NCI-H2029 treated with DMSO at 0.1 percent for 48 hours (cell line): ENCODE measurements at places on chromosomes 11 and 22.

- DNase-seq: no peak
Observed at GRCh38 chr11:109267293-109268095, 154.5 kb upstream of the C11orf87 start.

- no peak for DNase-seq
Observed at GRCh38 chr11:5136261-5136660, 1.9 kb downstream of the OR52A5 start.

- no peak for DNase-seq
Observed at GRCh38 chr11:115269191-115269950, 234.8 kb downstream of the CADM1 start.

DNA sequence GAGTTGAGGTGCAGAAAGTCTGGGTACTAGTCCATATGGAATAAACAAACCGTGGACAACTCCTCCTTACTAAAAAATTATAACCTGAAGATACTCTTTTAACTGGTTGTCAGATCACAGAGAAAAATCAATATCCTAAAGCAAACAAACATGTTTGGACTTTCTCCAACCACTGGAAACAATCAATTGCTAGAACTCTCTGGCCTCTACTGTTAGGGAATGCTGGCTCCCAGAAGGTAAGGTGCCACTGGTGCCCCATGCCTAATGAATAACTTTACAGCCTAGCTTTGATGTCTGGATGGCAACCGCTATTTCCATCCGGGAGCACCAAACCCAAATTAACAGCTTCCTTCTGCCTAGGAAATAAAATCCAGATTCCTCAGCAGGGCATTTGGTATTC, 74.5 kb downstream of the AMBRA1 start:
- DNase-seq: peak; percentile 10

GRCh38 chr11:66289548-66290329, 796 bp upstream of the YIF1A start:
- DNase-seq: no peak

GRCh38 chr11:33721426-33721825, 14.8 kb downstream of the CD59 start:
- DNase-seq: no peak

- DNase-seq: no peak
Observed at GRCh38 chr22:37182949-37183245, 5.2 kb downstream of the C1QTNF6 start.

DNA sequence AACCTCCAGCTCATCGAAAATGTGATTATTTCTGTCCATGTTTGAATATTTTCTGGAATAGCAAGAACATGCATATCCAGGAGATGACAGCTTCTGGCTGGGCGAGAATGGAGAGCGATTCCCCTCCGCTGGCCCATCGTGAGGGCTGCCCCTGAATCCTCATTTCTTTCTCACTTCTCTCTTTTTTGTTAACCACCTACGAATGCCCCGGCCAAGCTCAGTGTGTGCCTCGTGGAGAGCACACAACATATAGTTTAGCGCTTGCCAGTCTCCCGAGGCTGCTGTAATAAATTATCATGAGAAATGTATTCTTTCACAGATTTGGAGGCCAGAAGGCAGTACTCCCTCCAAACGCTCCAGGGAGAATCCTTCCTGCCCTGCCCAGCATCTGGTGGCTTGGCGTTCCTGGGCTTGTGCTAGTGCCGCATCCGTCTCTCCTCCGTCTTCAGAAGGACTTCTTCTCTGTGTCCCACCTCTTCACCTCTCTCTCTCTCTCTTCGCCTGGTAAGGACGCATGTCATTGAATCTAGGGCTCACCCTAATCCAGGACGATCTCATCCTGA, 1306.0 kb downstream of the TBC1D22A start:
- no peak for DNase-seq

DNA sequence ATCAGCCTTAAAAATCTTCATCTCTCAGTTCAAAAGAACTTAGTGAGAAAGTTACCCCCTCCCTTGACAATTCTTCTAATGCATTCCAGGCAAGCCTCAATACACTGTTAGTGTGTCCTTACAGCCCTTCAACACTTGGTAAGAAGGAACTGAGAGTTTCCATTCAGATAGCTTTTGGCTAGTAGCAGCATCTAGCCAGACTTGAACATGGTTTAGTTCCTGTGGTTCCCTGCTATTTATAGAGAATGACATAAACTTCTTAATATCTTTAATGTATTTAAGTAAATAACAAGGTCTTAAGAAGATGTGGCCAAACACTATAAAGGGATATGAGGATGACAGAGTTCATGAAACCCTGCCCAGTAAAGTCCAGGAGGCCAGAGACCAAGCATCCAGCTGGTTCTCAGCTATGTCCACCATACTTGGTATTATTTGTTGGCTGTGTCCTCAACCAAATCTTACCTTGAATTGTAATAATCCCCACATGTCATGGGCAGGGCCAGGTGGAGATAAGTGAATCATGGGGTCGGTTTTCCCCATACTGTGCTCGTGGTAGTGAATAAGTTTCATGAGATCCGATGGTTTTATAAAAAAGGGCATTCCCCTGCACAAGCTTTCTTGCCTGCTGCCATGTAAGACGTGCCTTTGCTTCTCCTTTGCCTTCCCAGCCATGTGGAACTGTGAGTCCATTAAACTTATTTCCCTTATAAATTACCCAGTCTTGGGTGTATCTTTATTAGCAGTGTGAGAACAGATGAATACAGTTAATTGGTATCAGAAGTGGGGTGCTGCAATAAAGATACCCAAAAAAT, 132.4 kb downstream of the LARGE1 start:
- DNase-seq: no peak

- no peak for DNase-seq
Observed at GRCh38 chr22:30247561-30247960, 1.0 kb upstream of the LIF start.

- DNase-seq: peak; percentile 12
Observed at GRCh38 chr22:26656891-26657851, at the start of gene MIAT. MIAT (plus strand) TSS chr22:26657588.

- no peak for DNase-seq
Observed at GRCh38 chr11:67321313-67321871, 18.1 kb downstream of the SSH3 start.

GRCh38 chr11:86201371-86201884, 43.1 kb upstream of the EED start:
- no peak for DNase-seq

GRCh38 chr22:46812034-46812605, 49.7 kb downstream of the TBC1D22A start:
- no peak for DNase-seq

DNA sequence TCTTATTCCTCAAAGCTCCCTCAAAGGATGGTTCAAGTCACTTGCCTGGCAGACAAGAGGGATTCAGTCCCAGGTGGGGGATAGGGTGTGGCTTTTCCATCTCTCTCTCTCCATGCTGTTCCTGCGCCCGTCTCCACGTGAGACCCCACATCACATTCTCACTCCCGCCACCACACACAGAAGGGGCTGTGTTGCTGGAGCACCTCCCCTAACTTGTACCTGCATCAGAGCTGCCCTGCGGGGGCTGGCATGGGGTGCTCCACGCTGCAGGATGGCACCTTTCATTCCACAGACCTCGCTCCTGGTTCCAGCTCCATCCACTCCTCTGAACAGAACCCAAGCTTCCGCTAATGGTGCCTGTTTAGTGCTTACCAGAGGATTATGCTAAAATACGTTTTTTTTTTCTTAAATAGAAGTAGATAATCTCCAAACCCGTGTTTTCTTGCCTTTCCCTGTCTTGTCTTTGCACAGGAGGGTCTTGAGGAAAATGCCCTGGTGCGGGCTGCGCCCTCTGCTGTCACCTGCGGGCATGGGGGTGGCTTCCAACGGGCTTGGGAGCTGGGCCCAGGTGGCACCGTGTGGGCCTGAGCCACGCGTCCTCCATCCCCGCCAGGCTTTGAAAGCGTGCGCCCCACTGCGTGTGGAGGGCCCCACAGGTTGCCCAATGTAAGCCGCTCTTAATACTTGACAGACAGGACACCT, 985.6 kb downstream of the BRD1 start:
- no peak for DNase-seq

- no peak for DNase-seq
Observed at GRCh38 chr11:2072551-2073261, 66.5 kb downstream of the IGF2 start.

- no peak for DNase-seq
Observed at GRCh38 chr11:121887976-121888557, 227.9 kb downstream of the BLID start.

GRCh38 chr11:36008584-36008983, 64.7 kb downstream of the LDLRAD3 start:
- DNase-seq: no peak

GRCh38 chr22:36385491-36386350, 2.0 kb downstream of the MYH9 start:
- DNase-seq: peak; percentile 85

DNA sequence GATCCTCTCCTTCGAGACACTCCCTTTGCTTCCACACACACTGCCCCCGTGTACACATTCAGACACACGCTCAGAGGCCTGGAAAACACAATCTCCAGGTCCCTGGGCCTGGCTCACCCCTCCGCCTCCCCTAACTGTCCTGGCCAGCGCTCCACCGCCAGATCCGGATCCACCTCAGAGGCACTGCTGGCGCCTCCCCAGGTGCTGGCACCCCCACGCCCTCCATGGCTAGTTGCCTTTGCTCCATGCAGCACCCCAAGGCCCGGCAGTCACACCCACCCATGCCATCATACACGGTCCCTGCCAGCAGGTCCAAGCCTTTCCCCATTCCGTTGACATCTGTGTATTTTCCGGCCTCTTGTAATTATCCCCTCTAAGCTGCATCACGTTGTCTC, 11.1 kb downstream of the SPTBN2 start:
- no peak for DNase-seq

DNA sequence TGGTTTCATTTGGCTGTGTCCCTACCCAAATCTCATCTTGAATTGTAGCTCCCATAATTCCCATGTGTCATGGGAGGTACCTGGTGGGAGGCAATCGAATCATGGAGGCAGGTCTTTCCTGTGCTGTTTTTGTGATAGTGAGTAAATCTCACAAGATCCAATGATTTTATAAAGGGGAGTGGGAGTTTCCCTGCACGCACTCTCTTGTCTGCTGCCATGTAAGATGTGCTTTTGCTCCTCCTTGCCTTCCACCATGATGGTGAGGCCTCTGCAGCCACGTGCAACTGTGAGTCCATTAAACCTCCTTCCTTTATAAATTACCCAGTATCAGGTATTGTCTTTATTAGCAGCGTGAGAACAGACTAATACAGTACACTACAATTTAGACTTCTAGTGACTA, 67.5 kb upstream of the LINC01488 start:
- DNase-seq: no peak

DNA sequence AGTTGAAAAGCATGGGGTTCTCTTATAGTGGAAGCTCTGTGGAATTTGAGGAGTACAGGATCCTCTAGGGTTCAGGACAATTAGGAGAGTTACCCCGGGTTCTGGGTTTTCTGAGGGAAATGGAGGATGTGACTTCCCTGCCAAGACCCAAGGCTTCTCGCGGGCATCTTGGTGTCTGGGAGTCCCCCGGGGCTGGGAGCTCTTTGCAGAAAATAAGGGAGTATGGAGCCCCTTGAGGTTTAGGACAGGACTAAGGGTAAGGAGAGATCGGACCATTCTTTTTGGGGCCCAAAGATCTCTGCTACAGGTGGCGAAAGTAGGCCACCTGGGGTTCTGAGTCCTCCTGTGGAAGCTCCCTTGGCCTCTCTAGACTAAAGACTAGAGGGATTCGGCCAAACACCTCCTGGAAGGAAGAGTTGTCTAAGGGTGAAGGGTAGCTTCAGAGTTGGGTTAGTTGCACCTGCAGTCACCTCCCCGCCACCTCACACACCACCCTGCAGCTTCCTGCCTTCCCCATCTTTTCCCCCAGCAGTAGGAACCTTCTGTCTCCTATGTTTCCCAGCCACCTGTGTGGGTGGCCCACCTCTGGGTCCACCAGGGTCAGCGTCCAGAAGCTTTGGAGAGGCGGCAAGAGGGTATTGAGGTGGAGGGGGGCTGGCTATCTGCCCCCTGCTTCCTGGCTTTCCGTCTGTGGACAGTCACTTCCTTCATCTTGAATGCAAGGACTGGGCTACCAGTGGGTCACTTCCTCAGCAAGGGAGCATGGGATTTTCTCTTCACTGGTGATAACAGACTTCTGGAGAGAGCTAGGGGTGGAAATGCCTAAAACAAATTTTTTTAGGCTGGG, 908 bp downstream of the LIMK2 start:
- no peak for DNase-seq

- no peak for DNase-seq
Observed at GRCh38 chr11:112858289-112859023, 102.8 kb upstream of the NCAM1 start.

DNA sequence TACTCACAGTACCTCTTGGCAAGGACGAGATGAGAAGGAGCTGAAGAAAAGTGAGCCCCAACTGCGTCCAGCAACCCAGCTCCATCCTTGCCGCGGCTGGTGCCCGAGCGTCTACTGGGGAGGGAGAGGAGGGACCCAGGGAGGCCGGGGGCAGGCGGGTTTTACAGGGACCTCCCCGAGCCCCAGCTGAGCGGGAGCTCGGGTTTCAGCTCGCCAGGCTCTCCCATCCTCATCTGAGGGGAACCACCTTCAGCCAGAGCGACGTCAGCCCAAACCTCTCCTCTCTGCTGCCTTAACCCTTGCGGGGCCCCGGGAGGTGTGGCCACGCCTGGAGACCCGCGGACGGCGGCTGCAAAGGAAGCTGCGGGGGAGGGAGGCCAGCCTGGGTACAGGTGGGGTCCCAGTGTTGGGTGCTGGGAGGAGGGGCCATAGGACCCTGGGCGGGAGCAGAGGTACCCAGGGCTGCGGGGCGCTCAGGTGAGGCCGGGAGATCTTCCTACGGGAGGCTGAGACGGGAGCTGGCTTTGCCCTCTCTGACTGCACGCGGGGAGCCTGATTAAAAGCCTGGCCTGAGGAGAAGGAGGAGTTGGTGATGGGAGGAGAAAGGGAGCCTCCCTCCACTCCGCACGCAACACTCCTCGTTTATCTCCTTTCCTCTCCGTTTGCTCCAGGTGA, at the start of gene PAMR1:
TSS of gene PAMR1 (minus strand) at position 116 of the 675 bp plus-strand sequence. CDS start at position 85, 31 bp downstream.
- no peak for DNase-seq
